Osteoblast (primary cell): ENCODE measurements at places on chromosomes 16 and 17.
A peak's percentile ranks its signal among the peaks of the same experiment; 100 is the strongest.

DNA sequence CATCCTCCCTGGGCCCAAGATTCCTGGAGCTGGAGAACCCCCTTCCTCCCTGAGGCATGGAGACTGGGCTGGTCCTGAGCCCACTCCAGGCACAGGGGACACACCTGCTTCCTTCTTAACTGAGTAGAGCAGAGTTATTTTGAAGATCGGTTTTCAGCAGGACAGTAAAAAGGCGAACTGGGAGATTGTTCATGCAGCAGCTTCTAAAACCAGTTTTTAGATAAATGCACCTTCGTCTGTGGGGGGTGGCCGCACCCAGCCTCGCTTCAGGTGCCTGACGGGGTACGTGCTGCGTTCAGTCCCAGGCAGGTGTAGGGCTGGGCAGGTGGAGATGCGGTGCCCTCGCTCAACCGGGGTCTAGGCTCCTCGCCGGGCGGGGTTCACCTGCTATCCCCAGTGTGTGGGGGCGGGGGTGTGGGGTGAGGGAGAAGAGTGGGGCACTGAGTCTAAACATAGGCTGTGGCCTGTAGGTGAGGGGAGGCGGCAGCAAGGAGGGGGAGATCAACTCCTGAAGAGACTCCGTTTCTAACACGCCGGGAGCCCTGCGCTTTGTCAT, 69.5 kb downstream of the JPH3 start:
- H3K27ac ChIP-seq, result no peak overlapping the region
- no peaks in the 10 kb centered on the region for H3K4me1 ChIP-seq
- no peaks in the 10 kb centered on the region for H3K36me3 ChIP-seq
- H3K4me3 ChIP-seq, result no peak overlapping the region

GRCh38 chr16:58809213-58809612, 75.1 kb upstream of the GOT2 start:
- no peaks in the 10 kb centered on the region for H3K27me3 ChIP-seq
- no peak for DNase-seq
- H3K4me3 ChIP-seq, result no peak overlapping the region
- no peaks in the 10 kb centered on the region for H3K4me1 ChIP-seq

DNA sequence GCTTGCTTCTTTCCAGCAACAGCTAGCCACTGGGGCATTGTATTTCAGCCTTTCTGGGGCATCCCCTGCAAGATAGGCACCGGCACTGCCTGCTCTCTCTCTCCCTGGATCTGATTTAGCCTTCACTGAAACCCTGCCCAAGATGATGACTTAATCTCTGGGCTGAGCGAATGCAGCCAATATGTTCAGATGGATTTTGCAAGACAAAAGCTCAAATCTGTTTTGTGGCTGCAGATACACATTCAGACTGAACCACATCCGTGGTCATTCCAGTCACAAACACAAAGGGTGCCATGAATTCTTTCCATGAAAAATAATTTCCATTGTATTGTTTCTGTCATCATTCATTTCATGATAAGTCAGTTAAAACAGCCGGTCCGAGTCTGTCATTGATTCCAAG, 24.2 kb downstream of the SOST start:
- peak overlapping the region; percentile 49 for H3K27ac ChIP-seq
- peaks cover 50% of the 10 kb centered on the region for H3K4me1 ChIP-seq
- no peaks in the 10 kb centered on the region for H3K27me3 ChIP-seq
- peak; percentile 89 for DNase-seq
- H3K36me3 ChIP-seq, result no peaks in the 10 kb centered on the region

DNA sequence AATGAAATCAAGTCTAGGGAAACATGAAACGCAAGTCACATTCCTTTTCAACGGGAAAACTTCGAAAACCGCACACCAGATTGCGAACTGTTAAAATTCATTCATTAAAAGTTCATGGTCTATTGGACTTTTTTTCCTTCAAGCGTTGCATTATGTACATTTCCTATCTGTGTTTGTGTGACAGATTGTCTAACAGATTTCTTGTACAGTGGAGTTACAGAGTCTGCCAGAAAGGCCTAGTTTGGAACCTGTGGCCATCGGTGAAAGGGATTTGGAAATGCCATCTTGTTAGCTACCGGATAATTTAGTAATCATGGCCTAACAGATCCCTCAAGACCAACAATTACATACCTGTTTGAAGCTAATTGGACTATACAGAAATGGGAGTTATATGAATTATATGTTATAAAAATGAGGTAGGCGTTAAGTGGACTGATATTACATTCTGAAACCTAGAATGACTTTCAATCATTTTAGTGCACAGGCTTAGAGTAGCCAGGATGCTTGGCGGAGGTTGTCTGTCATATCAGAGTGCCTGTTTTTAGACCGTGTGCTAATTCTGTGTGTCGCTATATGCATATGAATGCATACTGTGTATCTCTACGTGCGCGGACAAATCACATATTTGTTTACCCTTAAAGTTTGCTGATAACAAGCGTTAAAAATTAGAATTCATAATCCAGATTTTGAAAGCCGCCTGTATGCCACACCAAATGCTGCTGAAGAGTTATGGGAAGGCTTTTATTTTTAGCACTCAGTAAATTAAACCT, 885.4 kb upstream of the RBFOX1 start:
- no peaks in the 10 kb centered on the region for H3K27me3 ChIP-seq
- H3K4me3 ChIP-seq, result no peak overlapping the region
- no peak overlapping the region for H3K27ac ChIP-seq
- H3K4me1 ChIP-seq, result no peaks in the 10 kb centered on the region
- no peaks in the 10 kb centered on the region for H3K36me3 ChIP-seq

- peaks cover 2% of the 10 kb centered on the region for H3K4me1 ChIP-seq
- no peak overlapping the region for H3K4me3 ChIP-seq
- no peak for DNase-seq
- H3K36me3 ChIP-seq, result no peaks in the 10 kb centered on the region
Measured at GRCh38 chr17:55527540-55528118, 16.4 kb upstream of the SMIM36 start.

DNA sequence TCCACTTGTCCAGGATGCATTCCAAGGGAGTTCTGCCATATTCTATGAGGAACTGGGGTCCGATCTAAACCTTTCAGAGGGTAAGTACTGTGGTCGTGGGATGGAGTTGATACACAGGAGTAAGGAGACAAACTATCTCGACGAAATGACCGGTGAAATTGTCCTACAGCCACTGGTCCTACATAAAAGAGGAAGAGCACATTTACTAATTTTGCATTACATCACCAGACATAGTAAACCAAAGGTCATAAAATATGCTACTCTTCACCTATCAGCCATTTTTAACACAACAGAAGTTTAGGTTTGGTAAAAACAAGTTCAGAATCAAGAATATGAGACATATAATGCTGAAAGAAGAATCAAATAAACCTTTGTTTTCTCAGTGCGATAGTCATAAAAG, 8.1 kb downstream of the HSF5 start:
- H3K36me3 ChIP-seq, result no peaks in the 10 kb centered on the region
- no peaks in the 10 kb centered on the region for H3K27me3 ChIP-seq
- H3K4me3 ChIP-seq, result no peak overlapping the region
- no peak overlapping the region for H3K27ac ChIP-seq
- H3K4me1 ChIP-seq, result no peaks in the 10 kb centered on the region
